ENCODE measurements at places on chromosomes 3 and 15. TPM values are rescaled to one million over a fixed set of nuclear protein-coding genes. Genes with fewer than 3 reads are reported as not detected.

Gene ANKRD63
- total RNA-seq = 0.28 TPM

Gene SOX2
- total RNA-seq = not detected

Gene NGRN
- total RNA-seq = 35.6 TPM

Gene HYKK
- total RNA-seq = 8.6 TPM

Gene TMC3
- not detected for total RNA-seq

Gene PLCB2
- 19.0 TPM for total RNA-seq

Gene OR5K2
- total RNA-seq = not detected

Gene STAC
- 0.77 TPM for total RNA-seq

Gene NR1I2
- 0.21 TPM for total RNA-seq

Gene ISL2
- total RNA-seq = not detected

Gene CHRNA3
- not detected for total RNA-seq

Gene LRTM1
- not detected for total RNA-seq

Gene CORO2B
- 18.2 TPM for total RNA-seq

Gene RGMA
- 16.0 TPM for total RNA-seq

Gene ANKRD28
- total RNA-seq = 20.0 TPM

Gene KLF15
- 20.0 TPM for total RNA-seq

Gene TERB2
- total RNA-seq = not detected

Gene CFAP92
- total RNA-seq = 3.5 TPM

Gene SEMA6D
- total RNA-seq = 1.5 TPM

Gene RHCG
- total RNA-seq = 0.14 TPM

Gene PCOLCE2
- total RNA-seq = 5.3 TPM

Gene SKOR1
- total RNA-seq = 1.7 TPM

Gene ETV5
- total RNA-seq = 17.8 TPM

Gene STRIT1
- not detected for total RNA-seq

Gene TERC
- total RNA-seq = 433 TPM

Gene POC1A
- not detected for total RNA-seq

Gene TMEM266
- total RNA-seq = not detected

Gene TRAIP
- total RNA-seq = 1.5 TPM

Gene VIPR1
- total RNA-seq = 0.76 TPM

Gene GOLGA8S
- not detected for total RNA-seq

Gene PRKCD
- 16.8 TPM for total RNA-seq

Gene SLC12A8
- total RNA-seq = not detected

Gene AMT
- 1.5 TPM for total RNA-seq

Gene DPPA2
- not detected for total RNA-seq

Gene SMCO1
- not detected for total RNA-seq

Gene VEPH1
- not detected for total RNA-seq

Gene GABRR3
- not detected for total RNA-seq

Gene CFAP44
- total RNA-seq = 13.2 TPM

Gene LDHAL6B
- total RNA-seq = not detected

Gene EFCAB12
- total RNA-seq = not detected

Gene SLITRK3
- total RNA-seq = 30.8 TPM

Gene TLNRD1
- 22.4 TPM for total RNA-seq

Gene SERINC4
- total RNA-seq = 0.28 TPM

Gene CLRN1
- not detected for total RNA-seq

Gene APBA2
- 2.3 TPM for total RNA-seq

Gene IL17RD
- total RNA-seq = 19.0 TPM

Gene SYNPR
- not detected for total RNA-seq

Gene LTF
- 9.0 TPM for total RNA-seq

Gene ULK3
- total RNA-seq = 34.5 TPM

Gene PIGBOS1
- total RNA-seq = 12.2 TPM

All from uterus (tissue), 4 donors.